ENCODE measurements at places on chromosomes 16 and 17. TPM values are rescaled to one million over a fixed set of nuclear protein-coding genes. Genes with fewer than 3 reads are reported as not detected.

PRSS27 gene
- total RNA-seq, result 1.2 TPM

UMOD gene
- not detected for total RNA-seq

CTF1 gene
- not detected for total RNA-seq

ITGAL gene
- 11.9 TPM for total RNA-seq

- no peak overlapping the region for H3K4me3 ChIP-seq
- no peaks in the 10 kb centered on the region for H3K27me3 ChIP-seq
- no peak for DNase-seq
- H3K4me1 ChIP-seq, result no peaks in the 10 kb centered on the region
- H3K36me3 ChIP-seq, result peaks cover 21% of the 10 kb centered on the region
Measured at GRCh38 chr17:59810894-59811153, 81.9 kb downstream of the TUBD1 start.
